Stomach (tissue), 19 donors: ENCODE measurements at places on chromosomes 3 and 15.

- H3K4me1 ChIP-seq = no peaks in the 10 kb centered on the region
- H3K36me3 ChIP-seq = no peaks in the 10 kb centered on the region
- no peak overlapping the region for H3K27ac ChIP-seq
- H3K27me3 ChIP-seq = no peaks in the 10 kb centered on the region
- no peak for DNase-seq
Measured at GRCh38 chr3:111605493-111605892, 10.3 kb upstream of the ZBED2 start.

- no peak for DNase-seq
- H3K4me3 ChIP-seq = no peak overlapping the region
- H3K27me3 ChIP-seq = no peaks in the 10 kb centered on the region
- no peaks in the 10 kb centered on the region for H3K36me3 ChIP-seq
- no peaks in the 10 kb centered on the region for H3K4me1 ChIP-seq
- H3K27ac ChIP-seq = no peak overlapping the region
Measured at GRCh38 chr3:148223266-148223665, 474.4 kb upstream of the AGTR1 start.

DNA sequence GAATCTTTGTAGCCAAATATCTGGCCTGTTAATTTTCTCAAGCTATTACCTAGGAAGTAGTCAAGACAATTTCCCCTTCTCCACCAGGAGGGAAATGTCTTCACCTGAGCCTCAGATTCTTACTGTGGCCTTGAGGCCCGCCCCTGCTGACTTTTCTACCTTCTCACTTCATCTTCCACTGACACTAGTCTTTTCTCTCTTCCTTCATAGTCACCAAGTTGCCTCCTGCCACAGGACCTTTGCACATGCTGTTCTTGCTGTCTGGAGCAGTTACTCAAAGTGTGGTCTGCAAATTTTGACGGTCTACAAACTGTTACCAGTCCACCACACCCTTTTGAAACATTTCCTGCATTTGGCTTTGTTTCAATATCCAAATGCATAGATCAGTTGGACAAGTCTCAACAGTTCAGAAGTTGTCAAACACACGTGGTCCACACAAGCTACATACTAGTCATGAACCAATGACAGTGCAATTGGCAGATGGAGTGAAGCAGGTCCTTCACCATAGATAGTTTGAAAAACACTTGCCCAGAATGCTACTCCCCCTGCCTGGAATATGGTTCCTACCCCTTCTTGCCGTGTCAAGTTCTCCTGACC is 100.5 kb downstream of the OSBPL10 start:
- H3K4me1 ChIP-seq = no peaks in the 10 kb centered on the region
- no peak overlapping the region for H3K4me3 ChIP-seq
- H3K27ac ChIP-seq = no peak overlapping the region
- no peak for DNase-seq

DNA sequence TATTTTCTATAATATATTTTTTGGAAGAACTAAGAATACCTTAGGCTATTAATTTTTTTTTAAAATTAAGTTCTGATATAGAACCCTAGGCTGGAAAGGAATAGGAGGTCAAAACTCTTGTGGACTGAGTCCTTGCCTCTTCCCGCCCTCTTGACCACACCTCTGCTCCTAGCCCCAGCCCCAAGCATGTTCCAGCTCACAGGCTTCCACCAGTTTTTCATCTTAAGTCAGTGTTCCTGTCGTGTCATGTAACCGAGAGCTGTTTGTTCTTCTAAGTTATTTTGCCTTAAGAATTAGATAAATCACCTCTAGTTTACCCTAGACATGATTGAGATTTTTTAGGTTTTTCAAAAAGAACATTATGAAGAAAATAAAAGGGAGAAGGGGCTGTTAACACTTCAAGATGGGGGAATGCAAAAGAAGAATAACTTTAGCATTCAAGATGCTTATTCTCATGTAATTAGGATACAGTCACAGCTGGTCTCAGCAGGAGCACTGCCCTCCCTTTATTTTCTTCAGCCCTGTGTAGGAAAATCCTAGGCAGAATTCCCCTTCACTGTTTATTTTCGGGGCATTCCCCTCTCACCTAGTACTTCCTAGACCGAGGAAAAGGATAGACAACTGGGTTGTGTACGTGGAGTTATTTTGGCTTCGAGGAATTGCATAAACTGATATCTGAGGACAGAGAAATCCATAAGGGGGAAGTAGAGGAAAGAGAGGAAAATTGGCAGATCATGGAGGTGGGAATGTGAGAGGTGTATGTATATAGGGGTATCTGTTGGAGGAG is 110.2 kb downstream of the CMSS1 start:
- no peak for DNase-seq
- H3K4me1 ChIP-seq = peaks cover 52% of the 10 kb centered on the region
- no peaks in the 10 kb centered on the region for H3K36me3 ChIP-seq
- no peaks in the 10 kb centered on the region for H3K27me3 ChIP-seq

- no peak overlapping the region for H3K4me3 ChIP-seq
- H3K36me3 ChIP-seq = peaks cover 18% of the 10 kb centered on the region
- H3K4me1 ChIP-seq = no peaks in the 10 kb centered on the region
- no peak overlapping the region for H3K27ac ChIP-seq
- no peaks in the 10 kb centered on the region for H3K27me3 ChIP-seq
Measured at GRCh38 chr3:171142985-171143384, 116.5 kb upstream of the SLC2A2 start.

DNA sequence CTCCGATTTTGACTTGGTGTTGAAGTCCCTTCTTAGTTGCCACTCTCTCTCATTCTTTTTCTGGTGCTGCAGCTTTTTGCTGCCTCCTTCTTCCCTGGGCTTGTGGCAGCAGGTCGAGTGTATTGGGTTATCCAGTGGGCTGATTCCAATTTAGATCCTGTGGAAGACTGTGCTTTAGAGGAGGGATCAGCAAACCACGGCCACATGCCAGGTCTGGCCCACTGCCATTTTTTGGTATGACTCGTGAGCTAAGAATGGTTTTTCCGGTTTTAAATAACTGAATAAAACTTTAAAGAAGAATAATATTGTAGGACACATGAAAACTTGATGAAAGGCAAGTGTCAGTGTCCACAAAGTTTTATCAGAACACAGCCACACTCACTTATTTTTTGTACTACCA is 330.5 kb downstream of the ROBO2 start:
- no peaks in the 10 kb centered on the region for H3K4me1 ChIP-seq
- H3K27ac ChIP-seq = no peak overlapping the region
- DNase-seq = no peak
- no peak overlapping the region for H3K4me3 ChIP-seq
- no peaks in the 10 kb centered on the region for H3K27me3 ChIP-seq

DNA sequence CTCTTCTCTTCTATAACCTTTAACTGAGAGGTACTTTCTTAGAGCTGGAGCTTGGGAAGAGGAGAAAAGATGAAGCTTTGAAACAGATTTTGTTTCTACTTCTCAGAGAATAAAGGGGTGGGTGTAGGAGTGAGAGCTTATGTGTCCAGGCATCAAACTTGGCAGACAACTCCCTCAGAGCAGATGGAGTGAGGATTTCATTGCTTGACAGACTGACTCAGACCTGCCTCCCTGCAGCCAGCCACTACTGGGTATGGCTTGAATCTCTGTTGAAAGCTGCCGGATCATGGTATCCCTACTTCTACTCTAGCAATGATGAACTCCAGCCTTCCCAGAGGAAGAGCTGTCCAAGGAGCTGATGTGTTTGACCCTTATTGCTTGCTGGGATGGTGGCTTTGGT is 36.7 kb downstream of the SYN2 start:
- H3K27ac ChIP-seq = no peak overlapping the region
- no peaks in the 10 kb centered on the region for H3K4me1 ChIP-seq
- no peak for DNase-seq
- no peaks in the 10 kb centered on the region for H3K27me3 ChIP-seq
- no peaks in the 10 kb centered on the region for H3K36me3 ChIP-seq

GRCh38 chr3:113844622-113845222 is 6.1 kb downstream of the GRAMD1C start:
- no peaks in the 10 kb centered on the region for H3K27me3 ChIP-seq
- no peak overlapping the region for H3K4me3 ChIP-seq
- H3K27ac ChIP-seq = no peak overlapping the region
- H3K36me3 ChIP-seq = no peaks in the 10 kb centered on the region

DNA sequence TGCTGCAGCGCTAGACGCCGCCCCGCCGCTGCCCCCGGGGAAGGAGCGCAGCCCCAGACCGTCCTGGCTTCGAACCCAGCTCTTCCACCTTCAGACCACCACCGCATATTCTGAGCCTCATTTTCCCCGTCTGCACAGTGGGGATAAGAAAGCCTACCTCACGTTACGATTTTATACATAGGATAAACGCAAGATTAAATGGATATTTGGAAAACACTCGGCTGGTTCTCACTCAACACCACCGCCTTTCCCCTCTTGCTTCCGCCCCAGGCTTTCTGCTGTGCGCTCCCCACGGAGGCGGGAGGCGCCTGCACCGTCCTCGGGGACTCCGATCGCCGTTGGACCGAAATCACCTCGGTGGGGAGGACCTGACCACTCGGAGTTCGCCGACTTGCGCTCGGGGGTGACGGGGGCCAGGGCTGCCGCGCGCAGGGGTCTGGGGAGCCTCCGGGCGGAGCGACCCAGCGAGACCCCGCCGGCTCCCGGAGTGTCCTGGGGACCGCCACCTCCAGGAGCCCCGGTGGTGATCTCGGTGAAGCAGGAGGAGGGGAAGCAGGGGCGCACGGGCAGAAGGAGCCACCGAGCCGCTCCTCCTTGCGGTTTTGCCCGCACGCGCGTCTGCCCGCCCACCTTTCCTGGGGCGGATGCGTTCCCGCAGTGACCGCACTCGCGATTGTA is 4.0 kb downstream of the FBXL22 start:
- no peaks in the 10 kb centered on the region for H3K27me3 ChIP-seq
- H3K4me1 ChIP-seq = peaks cover 65% of the 10 kb centered on the region
- H3K4me3 ChIP-seq = peak overlapping the region; percentile 68
- H3K36me3 ChIP-seq = peaks cover under 1% of the 10 kb centered on the region

DNA sequence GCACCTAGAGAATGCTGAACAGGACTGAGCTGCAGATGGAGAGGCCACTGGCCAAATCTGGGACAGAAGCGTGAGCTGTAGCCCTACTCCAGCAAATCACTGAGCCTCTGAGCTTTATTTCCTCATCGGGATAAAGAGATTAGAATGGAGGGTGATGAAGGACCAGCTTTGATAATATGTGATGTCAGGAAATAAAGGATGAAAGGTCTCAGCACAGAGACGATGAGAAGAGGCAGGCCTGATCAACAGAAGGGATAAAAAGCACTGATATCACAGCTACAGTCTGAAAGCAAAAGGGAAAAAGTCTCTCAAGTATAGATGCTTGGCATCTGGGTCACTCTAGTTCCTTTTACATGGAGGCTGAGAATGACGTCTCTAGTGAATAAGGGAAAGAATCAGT is 70.0 kb downstream of the DHX30 start:
- no peaks in the 10 kb centered on the region for H3K27me3 ChIP-seq
- peaks cover 27% of the 10 kb centered on the region for H3K4me1 ChIP-seq
- peaks cover 49% of the 10 kb centered on the region for H3K36me3 ChIP-seq
- no peak for DNase-seq
- H3K4me3 ChIP-seq = no peak overlapping the region

DNA sequence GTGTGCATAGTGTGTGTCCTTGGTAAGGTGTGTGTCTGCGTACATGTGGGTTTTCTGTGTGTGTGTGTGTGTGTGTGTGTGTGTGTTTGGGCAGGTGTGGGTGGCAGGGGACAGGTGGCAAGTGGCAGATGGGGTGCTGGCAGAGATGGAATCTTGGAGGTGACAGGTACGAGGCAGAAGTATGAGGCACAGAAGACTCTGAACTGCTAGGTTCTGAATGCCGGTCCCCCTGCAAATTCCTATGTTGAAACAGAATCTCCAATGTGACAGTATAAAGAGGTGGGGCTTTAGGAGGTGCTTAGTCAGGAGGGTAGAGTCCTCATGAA is 29.8 kb downstream of the SRPRB start:
- no peak overlapping the region for H3K4me3 ChIP-seq
- H3K27ac ChIP-seq = no peak overlapping the region
- no peaks in the 10 kb centered on the region for H3K4me1 ChIP-seq
- H3K27me3 ChIP-seq = no peaks in the 10 kb centered on the region
- H3K36me3 ChIP-seq = peaks cover 31% of the 10 kb centered on the region
- no peak for DNase-seq

GRCh38 chr15:92638291-92638708 is 17.3 kb downstream of the FAM174B start:
- H3K27ac ChIP-seq = peak overlapping the region; percentile 91
- no peak overlapping the region for H3K4me3 ChIP-seq
- peak; percentile 91 for DNase-seq
- no peaks in the 10 kb centered on the region for H3K27me3 ChIP-seq
- peaks cover 76% of the 10 kb centered on the region for H3K4me1 ChIP-seq

GRCh38 chr15:25721605-25721955 is 141.5 kb downstream of the ATP10A start:
- no peak for DNase-seq
- no peaks in the 10 kb centered on the region for H3K4me1 ChIP-seq
- no peak overlapping the region for H3K27ac ChIP-seq
- H3K36me3 ChIP-seq = no peaks in the 10 kb centered on the region
- H3K4me3 ChIP-seq = no peak overlapping the region

DNA sequence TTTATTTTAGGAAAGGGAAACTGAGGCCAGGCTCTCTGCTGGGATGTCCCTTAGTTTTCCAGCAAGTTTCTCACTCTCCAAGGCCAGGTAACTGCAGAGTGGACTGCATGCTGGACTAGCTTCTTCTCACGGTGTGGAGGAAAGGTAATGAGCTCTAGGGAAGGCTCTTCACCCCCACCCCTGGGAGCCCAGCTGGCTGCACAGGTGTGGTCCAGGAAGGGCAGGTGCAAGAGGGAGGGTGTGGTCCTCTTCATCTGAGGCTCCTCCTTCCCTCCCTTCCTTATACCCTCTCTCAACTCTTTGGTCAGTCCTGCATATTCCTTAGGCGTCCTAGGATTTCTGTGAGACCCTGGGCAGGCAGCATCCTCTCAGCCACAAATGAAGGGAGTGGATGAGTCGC is 33.9 kb downstream of the RNU5B-1 start:
- H3K4me1 ChIP-seq = no peaks in the 10 kb centered on the region
- peaks cover 6% of the 10 kb centered on the region for H3K27me3 ChIP-seq
- H3K27ac ChIP-seq = no peak overlapping the region

DNA sequence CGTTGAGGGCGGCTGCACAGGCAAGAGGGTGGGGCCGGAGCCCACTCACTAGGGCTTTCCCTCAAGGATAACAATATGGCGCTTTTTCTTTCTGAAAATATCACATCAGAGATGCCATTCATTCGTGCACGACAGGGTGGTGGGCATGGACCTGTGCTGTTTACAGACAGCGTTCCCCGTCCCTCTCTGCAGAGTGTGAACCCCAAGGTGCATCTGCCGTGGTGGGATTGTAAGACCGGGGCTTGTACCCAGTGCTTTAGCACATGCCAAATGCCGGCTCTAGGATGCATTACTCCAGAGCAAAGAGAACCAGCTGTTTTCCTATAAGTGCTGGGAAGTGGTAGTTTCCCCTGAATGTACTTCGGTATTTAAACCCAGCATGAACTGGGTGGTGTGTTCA is 37.0 kb downstream of the CHDH start:
- no peaks in the 10 kb centered on the region for H3K27me3 ChIP-seq
- H3K4me1 ChIP-seq = no peaks in the 10 kb centered on the region
- no peak for DNase-seq
- no peaks in the 10 kb centered on the region for H3K36me3 ChIP-seq
- H3K27ac ChIP-seq = no peak overlapping the region

- no peaks in the 10 kb centered on the region for H3K4me1 ChIP-seq
- DNase-seq = no peak
- no peaks in the 10 kb centered on the region for H3K27me3 ChIP-seq
- no peaks in the 10 kb centered on the region for H3K36me3 ChIP-seq
Measured at GRCh38 chr15:95558131-95558530, 772.4 kb upstream of the NR2F2 start.
